Chondrocyte (in vitro differentiated cells): ENCODE measurements at places on chromosomes 1 and 21.

- H3K4me1 ChIP-seq = peaks cover 28% of the 10 kb centered on the region
- no peaks in the 10 kb centered on the region for H3K36me3 ChIP-seq
- DNase-seq = no peak
- H3K4me3 ChIP-seq = no peak overlapping the region
Observed at GRCh38 chr1:209409780-209410179, 173.7 kb upstream of the CAMK1G start.

- no peak overlapping the region for H3K4me3 ChIP-seq
- H3K27ac ChIP-seq = no peak overlapping the region
Observed at GRCh38 chr1:3491291-3492246, 37.1 kb downstream of the ARHGEF16 start.

DNA sequence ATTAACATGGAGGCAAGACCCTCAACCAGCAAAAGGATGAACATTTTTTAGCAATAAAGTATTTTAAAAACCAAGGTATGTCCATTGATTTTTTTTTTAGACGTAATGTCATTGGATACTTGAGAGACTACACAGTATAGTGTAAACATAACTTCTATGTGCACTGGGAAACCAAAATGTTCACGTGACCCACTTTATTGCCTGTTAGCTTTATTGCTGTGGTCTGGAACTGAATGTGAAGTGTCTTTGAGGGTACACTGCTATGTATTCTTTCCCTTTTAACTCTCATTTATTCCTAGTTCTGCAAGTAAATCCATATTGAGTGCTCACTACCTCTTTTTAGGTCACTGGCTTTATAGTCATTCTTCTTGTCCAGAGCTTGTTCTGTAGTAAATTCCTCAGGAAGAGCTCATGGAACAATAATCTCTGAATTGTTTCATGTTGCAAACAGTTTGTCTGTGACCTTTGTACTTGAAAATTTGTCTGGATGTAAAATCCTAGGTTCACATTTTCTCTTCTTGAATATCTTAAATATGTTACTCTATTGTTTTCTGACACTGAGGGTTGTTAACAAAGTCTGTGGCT lies 20.6 kb downstream of the ABCD3 start:
- DNase-seq = no peak
- H3K4me3 ChIP-seq = no peak overlapping the region
- H3K36me3 ChIP-seq = peaks cover 7% of the 10 kb centered on the region
- H3K27me3 ChIP-seq = no peaks in the 10 kb centered on the region

GRCh38 chr1:208254376-208254775 lies 10.2 kb upstream of the PLXNA2 start:
- no peaks in the 10 kb centered on the region for H3K36me3 ChIP-seq
- H3K27me3 ChIP-seq = peaks cover 5% of the 10 kb centered on the region
- H3K27ac ChIP-seq = peak overlapping the region; percentile 39
- H3K4me3 ChIP-seq = no peak overlapping the region
- no peak for DNase-seq
- H3K4me1 ChIP-seq = peaks cover 46% of the 10 kb centered on the region

- no peaks in the 10 kb centered on the region for H3K36me3 ChIP-seq
- no peaks in the 10 kb centered on the region for H3K27me3 ChIP-seq
- H3K27ac ChIP-seq = no peak overlapping the region
- DNase-seq = no peak
Observed at GRCh38 chr1:40706626-40707025, 15.1 kb downstream of the NFYC start.

DNA sequence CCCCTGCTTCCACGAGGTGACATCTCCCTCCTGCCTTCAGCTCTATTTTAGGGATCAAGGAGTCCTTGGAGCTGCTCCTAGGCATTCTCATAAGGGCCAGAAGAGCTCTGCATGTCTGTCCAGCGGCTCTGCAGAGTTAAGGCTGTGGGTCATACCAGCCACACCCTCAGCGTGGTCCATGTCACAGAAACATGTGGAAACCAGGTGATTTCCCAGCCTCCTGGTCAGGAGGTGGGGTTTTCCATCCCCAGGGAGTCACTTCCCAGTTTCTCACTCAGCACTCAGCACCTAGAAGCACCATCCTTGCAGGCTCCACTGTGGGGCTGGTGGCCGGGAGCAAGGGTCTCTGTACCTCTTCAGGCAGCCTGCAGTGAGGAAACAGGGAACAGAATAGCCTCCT lies 1.4 kb upstream of the TNFRSF1B start:
- DNase-seq = no peak
- peaks cover 26% of the 10 kb centered on the region for H3K27me3 ChIP-seq
- peaks cover 25% of the 10 kb centered on the region for H3K4me1 ChIP-seq
- H3K36me3 ChIP-seq = no peaks in the 10 kb centered on the region

GRCh38 chr1:158563853-158564252 lies 6.5 kb downstream of the OR6P1 start:
- no peaks in the 10 kb centered on the region for H3K4me1 ChIP-seq
- no peak for DNase-seq
- H3K27me3 ChIP-seq = peaks cover 2% of the 10 kb centered on the region

DNA sequence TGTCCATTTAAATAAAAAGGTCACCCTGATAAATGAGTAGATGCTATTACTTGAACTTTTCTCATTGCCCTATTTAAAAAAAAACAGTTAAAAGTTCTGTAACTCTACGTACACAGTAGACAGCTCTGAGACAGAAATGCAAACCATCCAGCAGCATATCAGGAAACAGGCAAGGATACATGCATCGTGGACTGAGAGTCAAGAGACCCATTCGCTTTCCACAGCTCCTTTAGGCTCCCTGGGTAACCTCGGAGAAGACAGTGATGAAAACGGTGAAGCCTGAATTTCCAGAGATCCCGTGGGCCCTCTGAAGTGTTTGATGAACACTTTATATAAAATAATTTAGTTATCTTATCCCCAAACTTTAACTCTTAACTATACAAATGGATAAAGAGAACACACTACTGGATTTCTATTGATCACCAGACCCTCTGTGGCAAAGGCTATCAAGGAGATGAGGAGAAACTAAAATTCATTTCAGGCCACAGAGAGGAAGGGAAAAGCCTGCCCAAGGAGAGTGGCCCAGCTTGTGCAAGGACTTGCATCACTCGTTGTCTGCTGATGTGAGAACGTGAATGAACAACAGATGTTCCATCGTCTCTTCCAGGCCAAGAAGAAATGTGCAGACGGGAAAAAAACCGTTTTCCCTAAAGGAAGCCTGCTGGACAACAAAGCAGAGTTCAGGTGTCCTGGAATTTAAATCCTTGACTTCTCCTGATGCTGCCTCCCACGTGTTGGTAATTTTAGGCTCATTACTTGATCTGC lies 131.0 kb downstream of the TGFBR3 start:
- H3K27ac ChIP-seq = no peak overlapping the region
- H3K4me1 ChIP-seq = peaks cover 20% of the 10 kb centered on the region
- DNase-seq = no peak
- no peaks in the 10 kb centered on the region for H3K36me3 ChIP-seq

DNA sequence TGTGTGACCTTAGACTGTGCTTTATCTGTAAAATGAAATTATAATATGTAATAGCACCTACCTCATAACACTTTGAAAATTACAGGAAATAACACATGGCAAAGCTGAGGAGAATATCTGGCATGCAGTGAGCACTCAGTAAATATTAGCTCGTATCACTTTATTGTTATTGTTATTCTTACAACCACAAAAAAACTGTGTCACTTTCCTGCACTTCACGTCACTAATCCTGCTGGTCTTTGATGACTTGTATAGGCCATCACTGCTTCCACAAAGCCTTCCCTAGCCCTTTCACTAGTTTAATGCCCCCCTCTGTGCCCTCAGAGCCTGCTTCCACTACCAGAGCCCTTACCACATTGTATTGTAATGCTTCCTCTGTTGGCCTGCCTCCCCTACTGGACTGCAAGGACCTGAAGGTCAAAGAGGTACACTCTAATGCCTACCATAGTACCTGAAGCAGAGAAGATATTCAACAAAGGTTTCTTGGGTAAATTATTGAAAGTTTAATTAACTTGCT lies 231.6 kb downstream of the NFIA start:
- DNase-seq = no peak
- peaks cover 20% of the 10 kb centered on the region for H3K4me1 ChIP-seq
- no peaks in the 10 kb centered on the region for H3K27me3 ChIP-seq
- H3K36me3 ChIP-seq = peaks cover 5% of the 10 kb centered on the region
- no peak overlapping the region for H3K27ac ChIP-seq

- no peaks in the 10 kb centered on the region for H3K27me3 ChIP-seq
- no peaks in the 10 kb centered on the region for H3K4me1 ChIP-seq
- no peak overlapping the region for H3K4me3 ChIP-seq
- no peak for DNase-seq
- no peak overlapping the region for H3K27ac ChIP-seq
Observed at GRCh38 chr1:79550402-79550801, 543.9 kb upstream of the ADGRL4 start.

DNA sequence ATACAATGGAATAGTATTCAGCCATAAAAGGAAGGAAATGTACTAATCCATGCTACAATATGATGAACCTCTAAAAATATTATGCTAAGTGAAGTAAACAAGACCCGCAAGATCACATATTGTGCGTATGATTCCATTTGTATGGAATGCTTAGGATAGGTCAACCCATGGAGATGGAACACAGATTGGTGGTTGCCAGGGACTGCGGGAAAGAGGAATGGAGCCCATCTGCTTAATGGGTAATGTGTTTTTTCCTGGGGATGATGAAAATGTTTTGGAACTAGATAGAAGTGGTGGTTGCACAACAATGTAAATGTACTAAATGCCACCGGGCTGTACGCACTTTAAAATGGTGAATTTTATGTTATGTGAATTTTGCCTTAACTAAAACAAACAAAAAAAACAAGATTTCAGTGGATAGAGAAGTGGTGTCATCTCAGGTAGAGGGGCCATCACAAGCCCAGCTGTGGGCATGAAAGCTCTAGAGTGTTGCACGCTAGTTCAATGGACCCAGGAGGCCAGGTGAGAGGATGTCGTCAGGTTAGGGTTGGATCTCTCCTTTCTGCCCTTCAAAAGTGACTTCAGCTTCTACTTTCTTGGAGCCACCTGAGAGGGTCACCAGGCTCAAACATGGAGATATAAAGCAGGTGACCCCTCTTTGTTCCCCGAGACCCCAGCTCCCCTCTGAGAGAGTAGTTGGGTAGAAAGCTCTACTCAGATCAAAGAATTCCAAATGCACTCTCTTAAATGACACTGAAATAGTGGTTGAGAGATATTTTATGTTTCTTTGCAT lies 2.5 kb downstream of the C1orf115 start:
- no peak overlapping the region for H3K27ac ChIP-seq
- H3K4me1 ChIP-seq = peaks cover 14% of the 10 kb centered on the region
- no peak overlapping the region for H3K4me3 ChIP-seq
- peaks cover 10% of the 10 kb centered on the region for H3K27me3 ChIP-seq
- H3K36me3 ChIP-seq = peaks cover 2% of the 10 kb centered on the region
- no peak for DNase-seq

DNA sequence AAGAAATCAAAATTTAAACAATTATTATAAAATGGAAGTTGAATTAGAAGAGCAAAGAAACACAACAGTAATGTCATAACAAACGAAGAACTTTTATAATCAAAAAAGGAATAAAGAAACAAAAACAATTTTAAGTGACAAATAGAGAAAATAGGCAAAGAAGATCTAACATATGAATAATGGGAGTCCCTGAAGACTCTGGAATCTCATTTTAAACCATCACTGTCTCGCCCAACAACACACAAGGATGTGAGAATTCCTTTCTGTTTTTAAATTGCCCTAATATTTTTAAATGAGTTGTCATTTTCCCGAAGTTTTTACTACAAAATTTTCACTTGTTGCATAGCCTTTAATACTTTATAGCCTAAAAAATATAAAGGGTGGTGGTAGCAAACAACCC lies 4.3 kb upstream of the NDC1 start:
- peaks cover 12% of the 10 kb centered on the region for H3K4me1 ChIP-seq
- DNase-seq = no peak
- peaks cover 2% of the 10 kb centered on the region for H3K36me3 ChIP-seq
- H3K27me3 ChIP-seq = no peaks in the 10 kb centered on the region
- H3K4me3 ChIP-seq = no peak overlapping the region

DNA sequence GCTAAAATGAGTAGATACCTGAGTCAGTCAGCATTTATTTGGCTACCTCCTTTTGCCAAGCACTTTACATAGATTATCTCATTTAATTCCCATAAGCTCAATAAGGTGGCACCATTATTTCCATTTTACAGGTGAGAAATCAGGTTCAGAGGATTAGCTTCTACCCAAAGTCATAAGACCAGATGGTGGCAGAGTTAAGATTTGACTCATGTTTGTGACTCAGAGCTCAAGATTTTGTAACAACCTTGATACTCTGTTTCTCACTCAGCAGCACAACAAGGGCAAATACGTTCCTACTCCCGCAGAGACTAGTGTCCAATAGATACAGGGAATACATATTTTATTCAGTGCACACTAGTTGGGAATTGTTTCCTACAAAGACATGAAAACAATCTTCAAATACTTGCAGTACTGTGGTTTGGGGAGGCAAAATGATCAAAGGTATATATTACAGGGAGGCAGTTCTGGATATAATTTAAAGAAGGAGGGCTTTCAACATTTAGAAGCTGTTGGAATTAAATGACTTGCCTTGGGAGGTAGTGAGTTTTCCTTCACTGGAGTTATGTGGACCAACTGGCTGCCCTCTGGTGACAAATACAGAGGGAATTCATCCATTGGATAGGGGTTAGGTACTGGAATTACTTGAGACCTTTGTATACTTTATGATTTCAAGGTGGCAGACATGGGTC lies 3.6 kb downstream of the LEPR start:
- H3K27me3 ChIP-seq = no peaks in the 10 kb centered on the region
- peak overlapping the region; percentile 88 for H3K27ac ChIP-seq
- DNase-seq = no peak
- peaks cover 14% of the 10 kb centered on the region for H3K36me3 ChIP-seq
- H3K4me3 ChIP-seq = no peak overlapping the region

- H3K4me3 ChIP-seq = no peak overlapping the region
- no peak overlapping the region for H3K27ac ChIP-seq
- no peak for DNase-seq
- no peaks in the 10 kb centered on the region for H3K36me3 ChIP-seq
- H3K4me1 ChIP-seq = peaks cover 12% of the 10 kb centered on the region
Observed at GRCh38 chr1:74356493-74356892, 121.3 kb downstream of the TNNI3K start.

DNA sequence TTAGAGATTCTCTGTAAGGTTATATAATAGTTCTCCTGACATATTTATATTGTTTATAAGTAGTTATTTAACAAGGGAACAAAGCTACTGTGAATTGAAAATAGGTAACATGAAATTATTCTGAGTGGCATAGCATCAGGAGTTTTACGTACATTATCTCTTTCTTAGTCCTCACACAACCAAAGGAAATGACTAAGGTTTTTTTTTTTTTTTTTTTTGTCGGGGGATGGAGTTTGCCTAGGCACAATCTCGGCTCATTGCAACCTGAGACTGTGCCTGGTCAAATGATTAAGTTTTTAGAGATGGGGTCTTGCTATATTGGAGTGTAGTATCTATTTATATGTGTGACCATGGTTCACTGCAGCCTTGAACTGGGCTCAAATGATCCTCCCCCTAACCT lies 24.9 kb downstream of the TMED5 start:
- H3K27me3 ChIP-seq = no peaks in the 10 kb centered on the region
- no peak for DNase-seq
- H3K4me3 ChIP-seq = no peak overlapping the region
- H3K4me1 ChIP-seq = no peaks in the 10 kb centered on the region
- H3K27ac ChIP-seq = no peak overlapping the region
- peaks cover 9% of the 10 kb centered on the region for H3K36me3 ChIP-seq

GRCh38 chr1:65289449-65289848 lies 19.9 kb upstream of the DNAJC6 start:
- DNase-seq = no peak
- no peak overlapping the region for H3K27ac ChIP-seq
- H3K4me1 ChIP-seq = peaks cover 4% of the 10 kb centered on the region
- H3K27me3 ChIP-seq = no peaks in the 10 kb centered on the region

- DNase-seq = no peak
- H3K4me1 ChIP-seq = peaks cover 63% of the 10 kb centered on the region
- peaks cover 1% of the 10 kb centered on the region for H3K36me3 ChIP-seq
- H3K4me3 ChIP-seq = no peak overlapping the region
- peaks cover 2% of the 10 kb centered on the region for H3K27me3 ChIP-seq
- peak overlapping the region; percentile 80 for H3K27ac ChIP-seq
Observed at GRCh38 chr1:3372317-3372716, 82.1 kb upstream of the ARHGEF16 start.
